ENCODE measurements at places on chromosomes 3 and 15.

DNA sequence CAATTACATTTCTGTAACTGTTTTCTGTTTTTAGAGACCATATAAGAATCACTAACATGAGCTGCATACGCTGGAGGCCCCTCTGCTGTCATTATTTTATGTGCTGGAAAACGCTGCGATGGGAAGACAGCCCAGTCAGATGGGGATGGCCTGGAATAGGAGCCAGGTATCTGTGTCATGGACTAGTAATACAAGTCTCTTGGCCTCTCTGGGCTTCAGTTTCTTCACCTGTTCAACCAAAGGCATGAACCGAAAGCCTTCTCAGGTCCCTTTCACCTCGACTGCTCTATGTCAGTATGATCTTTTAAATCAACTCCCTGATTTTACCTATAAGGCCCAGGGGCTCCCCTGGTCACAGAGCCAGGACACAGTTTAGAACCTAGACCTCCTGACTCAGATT lies 14.6 kb upstream of the RFTN1 start:
- DNase-seq: no peak

GRCh38 chr3:115806501-115806900 lies 183.2 kb downstream of the GAP43 start:
- no peak for DNase-seq

DNA sequence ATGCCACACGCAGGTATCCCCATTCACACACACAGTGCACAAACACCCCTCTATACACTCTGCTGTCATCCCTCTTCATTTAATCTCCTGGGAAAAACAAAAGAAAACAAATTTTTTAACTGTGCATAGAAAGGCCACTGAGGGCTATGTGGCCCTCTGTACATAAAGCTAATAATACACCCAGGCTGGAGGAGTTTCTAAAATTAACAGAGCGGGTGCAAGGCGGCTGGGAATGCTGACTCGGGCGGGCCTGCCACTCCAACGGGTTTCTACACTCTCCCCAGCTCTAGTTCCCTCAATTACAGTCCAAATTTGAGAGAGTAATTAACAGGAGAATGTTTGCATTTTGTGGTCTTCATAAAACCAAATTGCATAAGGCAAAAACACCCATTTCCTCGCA lies 23.1 kb downstream of the HCN4 start:
- no peak for DNase-seq

GRCh38 chr15:71588746-71589145 lies 221.6 kb upstream of the NR2E3 start:
- DNase-seq: no peak

GRCh38 chr3:151775314-151776258 lies 38.3 kb upstream of the AADAC start:
- DNase-seq: no peak

- no peak for DNase-seq
Measured at GRCh38 chr3:177652556-177653291, 455.4 kb upstream of the TBL1XR1 start.

GRCh38 chr3:44887101-44887500 lies 12.7 kb downstream of the TGM4 start:
- no peak for DNase-seq

Measured in cerebellar cortex (tissue), 1 donor.